ENCODE measurements at places on chromosomes 12 and 14.
A peak's percentile ranks its signal among the peaks of the same experiment; 100 is the strongest.

GRCh38 chr14:98623788-98624415 is 648.1 kb downstream of the BCL11B start:
- no peak for DNase-seq

- no peak for DNase-seq
Measured at GRCh38 chr12:61896436-61896835, 363.8 kb upstream of the USP15 start.

GRCh38 chr12:59056966-59057365 is 136.7 kb upstream of the LRIG3 start:
- DNase-seq: no peak

GRCh38 chr14:24060984-24061913 is 9.4 kb downstream of the CARMIL3 start:
- DNase-seq: no peak

DNA sequence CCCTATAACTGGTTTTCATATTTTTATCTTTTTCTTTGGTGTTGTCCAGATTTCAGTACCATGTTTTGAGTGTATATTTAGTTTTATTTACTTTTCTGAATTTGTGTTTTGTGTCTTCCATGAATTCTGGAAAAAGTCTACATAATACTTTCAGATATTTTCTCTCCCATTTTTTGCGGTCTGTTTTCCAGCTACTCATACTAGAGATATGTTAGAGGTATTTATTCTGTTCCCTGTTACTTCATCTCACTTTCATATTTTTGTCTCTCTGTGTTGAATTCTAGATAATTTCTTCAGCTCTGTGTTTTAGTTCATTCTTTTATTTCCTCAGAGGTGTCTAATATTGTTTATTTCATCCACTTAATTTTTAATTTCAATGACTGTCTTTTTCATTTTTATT is 74.2 kb downstream of the IFT81 start:
- no peak for DNase-seq

DNA sequence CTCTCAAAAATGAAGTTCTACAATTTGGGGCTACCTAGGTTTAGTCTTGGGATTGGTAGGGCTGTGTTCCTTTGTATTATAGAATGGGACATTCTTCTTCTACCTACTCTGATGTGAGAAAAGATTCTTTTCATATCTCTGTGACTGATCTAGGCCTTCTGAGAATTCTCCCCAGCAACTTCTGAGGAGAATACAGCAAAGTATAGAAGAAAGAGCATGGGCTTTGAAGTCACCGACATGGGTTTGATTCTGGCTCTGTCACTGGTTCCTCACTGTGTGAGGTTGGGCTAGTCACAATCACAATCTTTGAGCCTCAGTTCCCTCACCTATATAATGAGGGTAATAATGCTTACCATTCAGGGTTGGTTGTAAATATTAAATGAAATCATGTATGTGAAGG is 5.0 kb downstream of the ATN1 start:
- no peak for DNase-seq

- DNase-seq: peak; percentile 29
Measured at GRCh38 chr12:67457778-67458665, 188.9 kb downstream of the CAND1 start.

- DNase-seq: peak; percentile 37
Measured at GRCh38 chr12:65121049-65121955, at the start of gene WIF1. WIF1 (minus strand) TSS chr12:65121305; CDS start chr12:65121191, 114 bp downstream.

GRCh38 chr12:27464220-27464554 is 17.7 kb downstream of the SMCO2 start:
- DNase-seq: peak; percentile 58

DNA sequence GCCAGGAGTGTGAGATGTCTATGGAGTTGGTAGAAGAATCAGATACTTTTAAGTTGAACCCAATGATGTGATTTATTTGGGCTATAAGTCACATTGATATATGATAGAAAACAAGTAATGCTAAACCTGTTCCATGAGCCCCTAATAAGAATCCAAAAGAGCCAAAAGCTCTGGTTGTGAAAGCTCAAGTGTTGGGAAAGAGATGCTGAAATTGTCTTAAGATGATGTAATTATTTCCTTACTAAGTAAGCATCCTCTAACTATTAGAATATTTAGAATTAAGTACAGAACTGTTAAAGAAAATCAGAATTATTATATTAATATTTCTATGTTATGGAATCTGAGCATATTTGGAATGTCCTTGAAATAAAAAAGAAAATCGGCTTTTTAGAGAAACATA is 17.6 kb upstream of the SLC2A13 start:
- no peak for DNase-seq

GRCh38 chr14:52439476-52439875 is 112.8 kb downstream of the TXNDC16 start:
- DNase-seq: no peak

DNA sequence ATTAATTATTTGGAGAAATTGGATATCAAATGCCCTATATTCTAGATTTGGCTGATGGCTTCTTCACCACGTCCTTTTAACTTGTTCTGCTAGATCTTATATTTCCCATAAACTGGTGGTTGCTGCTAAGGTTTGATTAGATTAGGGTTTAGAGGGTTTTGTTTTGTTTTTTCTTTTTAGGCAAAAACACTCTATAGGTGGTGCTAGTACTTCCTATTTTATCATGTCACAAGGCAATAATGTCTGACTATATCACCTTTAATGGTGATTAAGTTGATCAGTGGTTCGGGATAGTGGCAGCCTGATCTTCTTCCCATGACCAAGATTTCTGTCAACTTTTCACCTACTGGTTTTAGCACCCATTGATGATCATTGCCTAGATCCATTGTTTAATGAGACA is 455.1 kb downstream of the RAD51B start:
- DNase-seq: no peak

- no peak for DNase-seq
Measured at GRCh38 chr12:96776908-96777307, 130.1 kb upstream of the NEDD1 start.

DNA sequence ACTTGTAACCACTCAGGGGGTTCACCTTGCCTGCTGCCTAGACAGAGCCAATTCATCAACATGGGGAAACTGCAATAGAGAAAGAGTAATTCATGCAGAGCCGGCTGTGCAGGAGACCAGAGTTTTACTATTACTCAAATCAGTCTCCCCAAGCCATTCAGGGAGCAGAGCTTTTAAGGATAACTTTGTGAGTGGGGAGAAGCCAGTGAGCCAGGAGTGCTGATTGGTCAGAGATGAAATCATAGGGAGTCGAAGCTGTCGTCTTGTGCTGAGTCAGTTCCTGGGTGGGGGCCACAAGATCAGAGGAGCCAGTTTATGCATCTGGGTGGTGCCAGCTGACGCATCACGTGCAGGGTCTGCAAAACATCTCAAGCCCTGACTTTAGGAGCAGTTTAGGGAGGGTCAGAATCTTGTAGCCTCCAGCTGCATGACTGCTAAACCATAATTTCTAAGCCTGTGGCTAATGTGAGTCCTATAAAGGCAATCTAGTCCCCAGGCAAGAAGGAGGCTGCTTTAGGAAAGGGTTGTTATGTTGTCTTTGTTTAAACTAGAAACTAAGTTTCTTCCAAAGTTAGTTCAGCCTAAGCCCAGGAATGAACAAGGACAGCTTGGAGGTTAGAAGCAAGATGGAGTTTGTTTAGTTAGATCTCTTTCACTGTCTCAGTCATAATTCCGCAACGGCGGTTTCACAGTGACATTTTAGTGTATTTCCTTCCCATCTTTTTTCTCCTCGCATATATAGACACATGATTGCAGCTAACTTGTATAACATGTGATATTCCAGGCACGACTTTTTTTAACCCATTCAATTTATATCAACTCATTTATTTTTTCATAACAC is 68.9 kb upstream of the NCOR2 start:
- peak; percentile 54 for DNase-seq

GRCh38 chr14:22610931-22611330 is 12.8 kb downstream of the ABHD4 start:
- DNase-seq: no peak

- DNase-seq: no peak
Measured at GRCh38 chr12:132186857-132187620, 42.8 kb downstream of the NOC4L start.

GRCh38 chr12:4448371-4448940 is 2.8 kb upstream of the FGF6 start:
- DNase-seq: no peak

Measured in umbilical cord (tissue), 2 donors.